NCI-H1694 treated with DMSO at 0.1 percent for 48 hours (cell line): ENCODE measurements at places on chromosomes 7 and 10.

DNA sequence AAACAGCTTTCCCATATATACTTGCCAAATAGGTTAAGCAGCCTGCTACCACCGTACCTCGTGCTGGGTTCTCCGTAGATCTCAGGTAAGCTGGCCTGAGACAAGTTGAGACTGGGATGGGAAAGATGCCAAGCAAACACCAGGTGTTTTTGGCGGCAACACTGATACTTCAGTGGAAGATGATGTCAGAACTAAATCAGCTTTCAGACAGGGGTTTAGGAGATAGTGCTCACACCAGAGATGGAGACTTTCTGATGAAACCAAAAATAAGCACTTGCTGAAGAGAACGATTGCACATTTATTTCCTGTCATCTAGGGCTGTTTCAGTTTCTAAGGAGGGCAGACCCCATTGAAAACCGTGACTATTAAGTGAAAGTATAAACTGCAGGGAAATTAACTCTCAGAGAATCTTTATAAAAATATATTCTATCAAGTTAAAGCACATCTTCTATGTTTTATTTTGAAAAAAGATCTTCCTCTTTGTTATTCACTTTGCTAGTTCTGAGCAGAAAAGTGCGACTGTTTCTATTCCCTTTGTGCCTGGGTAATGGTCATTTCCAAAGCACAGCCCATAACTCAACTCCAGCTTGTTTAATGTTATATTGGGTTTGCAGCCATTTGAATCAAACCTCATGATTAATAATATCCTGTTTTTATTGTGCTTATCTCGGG lies 149.9 kb downstream of the CPED1 start:
- no peak for DNase-seq

DNA sequence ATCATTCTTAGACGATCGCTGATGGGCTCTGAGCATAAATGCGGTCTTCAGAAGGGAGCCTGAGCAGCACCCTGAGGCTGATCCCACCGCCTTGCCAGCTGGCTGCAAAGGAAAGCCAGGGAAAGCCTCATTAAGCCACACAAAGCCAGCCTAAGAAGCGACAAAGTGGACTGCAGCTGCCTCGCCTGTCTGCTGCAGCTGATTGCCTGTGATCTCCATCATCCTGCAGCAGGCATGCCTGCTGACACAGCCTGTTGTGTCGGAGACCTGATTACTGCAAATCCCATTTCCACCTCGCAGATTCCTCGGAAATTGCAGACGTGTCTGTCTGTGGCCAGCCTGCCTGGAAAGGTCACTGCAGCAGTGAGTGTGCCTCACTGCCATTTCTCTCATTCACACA lies 1087.0 kb upstream of the AUTS2 start:
- DNase-seq = peak; percentile 13

DNA sequence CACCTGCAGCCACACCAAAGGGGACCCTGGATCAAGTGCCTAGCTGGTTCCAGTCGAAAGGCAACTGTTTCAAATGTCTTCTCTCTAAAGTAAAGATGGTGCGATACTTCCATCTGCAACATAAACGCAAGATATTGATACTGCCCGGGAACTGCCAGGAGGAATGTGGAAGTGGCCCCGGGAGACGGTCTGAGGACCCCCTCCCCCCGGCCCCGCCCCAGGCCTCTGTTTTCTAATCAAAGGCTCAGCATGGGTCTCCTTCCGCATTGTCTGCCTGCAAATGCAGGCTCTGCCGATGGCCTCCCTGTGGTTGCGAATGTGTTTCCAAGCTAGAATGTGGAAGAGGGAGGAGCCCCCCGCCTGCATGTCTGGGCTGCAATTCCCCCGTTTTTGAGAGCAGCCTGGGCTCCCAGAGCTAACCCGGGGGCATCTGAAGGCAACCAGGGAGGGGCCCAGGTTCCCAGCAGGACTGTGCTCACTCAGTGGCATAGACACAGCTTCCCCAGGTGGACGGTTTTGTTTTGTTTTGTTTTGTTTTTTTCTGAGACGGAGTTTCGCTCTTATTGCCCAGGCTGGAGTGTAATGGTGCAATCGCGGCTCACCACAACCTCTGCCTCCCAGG lies 223.9 kb upstream of the PPP2R2D start:
- no peak for DNase-seq

- no peak for DNase-seq
Measured at GRCh38 chr7:137388916-137389315, 45.4 kb upstream of the PTN start.

- no peak for DNase-seq
Measured at GRCh38 chr10:33719005-33719703, 384.7 kb upstream of the NRP1 start.

DNA sequence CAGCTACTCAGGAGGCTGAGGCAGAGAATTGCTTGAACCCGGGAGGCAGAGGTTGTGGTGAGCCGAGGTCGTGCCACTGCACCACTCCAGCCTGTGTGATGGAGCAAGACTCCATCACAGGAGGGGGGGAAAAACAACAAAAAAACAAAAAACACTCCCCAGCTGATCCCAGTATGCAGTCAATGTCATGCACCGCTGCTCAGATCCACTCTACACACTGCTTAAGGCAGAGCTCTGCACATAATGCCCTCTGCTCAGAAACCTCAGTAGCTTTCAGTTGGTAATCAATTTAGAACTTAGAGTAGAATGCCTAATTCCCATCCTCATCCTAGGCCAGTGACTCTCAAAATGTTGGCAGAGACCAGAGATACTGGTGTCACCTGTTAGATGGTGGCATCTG lies 43.9 kb downstream of the PDSS1 start:
- no peak for DNase-seq

- no peak for DNase-seq
Measured at GRCh38 chr7:48017674-48018073, 11.2 kb downstream of the SUN3 start.

- DNase-seq = no peak
Measured at GRCh38 chr10:65566906-65567305, 1358.9 kb upstream of the LRRTM3 start.

DNA sequence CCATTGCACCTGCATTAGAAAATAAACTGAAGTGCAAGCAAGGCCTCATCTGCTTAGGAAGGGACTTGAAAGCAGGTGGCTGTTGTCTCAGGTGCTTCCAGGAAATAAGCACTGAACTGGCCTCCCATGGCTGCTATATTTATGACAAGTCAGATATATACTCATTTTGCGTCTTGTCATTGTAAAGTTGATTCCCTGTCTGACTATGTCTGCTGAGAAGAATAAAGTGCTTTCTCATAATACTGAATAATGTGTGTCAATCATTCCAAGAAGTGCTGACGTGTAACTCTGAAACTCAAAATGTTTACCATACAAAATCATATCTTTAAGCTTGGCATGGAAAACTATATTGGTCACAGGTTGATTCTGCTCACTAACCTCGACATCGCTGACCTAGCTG lies 44.9 kb upstream of the SVOPL start:
- DNase-seq = no peak

DNA sequence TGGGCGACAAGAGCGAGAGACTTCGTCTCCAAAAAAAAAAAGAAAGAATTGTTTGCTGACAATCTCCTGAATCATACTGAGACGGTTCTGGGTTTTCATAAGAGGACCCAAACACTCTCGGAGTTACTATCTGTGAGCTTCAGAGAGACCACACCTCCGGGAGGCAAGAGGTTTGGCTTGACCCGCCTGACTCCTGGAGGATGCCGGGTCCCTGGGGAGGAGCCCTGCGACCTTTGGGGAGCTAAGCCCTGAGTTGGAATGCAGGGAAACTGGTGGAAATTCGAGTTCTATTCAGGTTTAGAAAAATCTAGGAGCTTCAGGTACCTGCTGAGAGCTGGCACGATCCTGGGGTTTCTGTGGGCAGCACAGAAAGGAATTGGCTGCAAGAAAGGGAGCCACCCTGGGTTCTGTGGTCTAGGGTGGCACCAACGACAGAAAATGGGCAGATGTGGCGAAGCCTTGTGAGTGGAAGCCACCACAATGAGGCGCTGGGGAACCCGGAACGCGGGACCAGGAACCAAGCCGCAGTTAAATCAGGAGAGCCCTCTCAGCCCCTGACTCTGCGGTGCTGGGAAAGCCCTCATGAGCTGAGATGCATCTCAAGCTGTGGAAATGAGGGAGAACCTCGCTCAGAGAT lies 21.9 kb upstream of the GATAD1 start:
- no peak for DNase-seq

- no peak for DNase-seq
Measured at GRCh38 chr7:34718867-34719266, 60.8 kb downstream of the NPSR1 start.

DNA sequence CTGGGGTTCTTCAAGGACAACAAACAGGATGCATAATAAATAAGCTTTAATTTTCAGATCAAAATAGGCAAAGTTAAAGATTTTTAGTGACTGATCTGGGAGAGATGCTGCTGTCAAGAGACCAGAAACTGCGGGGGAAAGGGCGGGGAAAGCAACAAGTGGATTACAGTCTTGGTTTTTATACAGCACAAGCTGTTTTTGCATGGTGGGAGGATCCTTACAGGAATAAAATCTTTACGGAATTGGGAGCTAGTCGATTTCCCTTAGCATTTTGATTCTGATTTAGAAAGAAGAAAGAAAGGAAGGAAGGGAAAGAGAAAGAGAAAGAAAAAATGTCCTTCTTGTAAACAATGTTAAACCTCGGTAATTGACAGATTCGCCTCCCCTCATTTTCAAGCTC lies 242.3 kb upstream of the SP8 start:
- DNase-seq = no peak

DNA sequence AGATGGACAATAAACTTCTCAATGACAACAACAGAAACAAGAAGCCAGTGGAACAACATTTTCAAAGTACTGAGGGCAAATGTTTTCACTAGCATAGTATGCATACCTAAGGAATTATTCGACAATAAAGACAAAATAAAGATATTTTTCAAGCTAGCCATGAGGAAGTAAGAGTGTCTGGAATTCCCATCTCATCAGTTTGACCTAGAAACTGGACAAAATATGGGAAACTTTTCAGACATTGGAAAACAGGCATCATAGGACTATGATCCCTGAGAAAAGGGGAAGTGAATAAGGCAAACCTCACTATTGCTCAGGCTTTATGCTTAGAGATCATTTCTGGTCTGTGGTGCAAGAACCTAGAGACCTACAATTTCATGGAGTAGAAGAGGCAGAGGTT lies 86.3 kb downstream of the OAT start:
- no peak for DNase-seq

- no peak for DNase-seq
Measured at GRCh38 chr10:4353964-4354363, 472.0 kb upstream of the AKR1E2 start.

DNA sequence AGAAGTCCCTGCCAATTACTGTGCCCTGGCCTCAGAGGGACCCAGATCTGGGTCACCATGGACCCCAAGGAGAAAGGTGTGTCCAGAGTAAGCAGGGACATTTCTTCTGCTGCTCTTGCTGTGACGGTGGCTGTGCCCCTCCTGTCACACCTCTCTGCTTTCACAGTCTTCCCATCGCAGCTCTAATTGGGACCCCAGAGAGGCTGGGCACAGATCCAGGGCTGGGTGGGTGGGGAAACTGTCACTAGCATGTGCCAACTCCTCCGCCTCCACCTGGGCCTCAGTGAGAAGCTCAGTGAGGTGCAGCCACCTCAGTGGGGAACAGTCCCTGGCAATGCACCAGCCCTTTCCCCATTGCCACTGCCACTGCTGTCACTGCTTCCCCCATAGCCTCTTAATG lies 37.3 kb upstream of the ADCYAP1R1 start:
- DNase-seq = peak; percentile 91

- no peak for DNase-seq
Measured at GRCh38 chr10:971150-971542, 17.1 kb upstream of the GTPBP4 start.

DNA sequence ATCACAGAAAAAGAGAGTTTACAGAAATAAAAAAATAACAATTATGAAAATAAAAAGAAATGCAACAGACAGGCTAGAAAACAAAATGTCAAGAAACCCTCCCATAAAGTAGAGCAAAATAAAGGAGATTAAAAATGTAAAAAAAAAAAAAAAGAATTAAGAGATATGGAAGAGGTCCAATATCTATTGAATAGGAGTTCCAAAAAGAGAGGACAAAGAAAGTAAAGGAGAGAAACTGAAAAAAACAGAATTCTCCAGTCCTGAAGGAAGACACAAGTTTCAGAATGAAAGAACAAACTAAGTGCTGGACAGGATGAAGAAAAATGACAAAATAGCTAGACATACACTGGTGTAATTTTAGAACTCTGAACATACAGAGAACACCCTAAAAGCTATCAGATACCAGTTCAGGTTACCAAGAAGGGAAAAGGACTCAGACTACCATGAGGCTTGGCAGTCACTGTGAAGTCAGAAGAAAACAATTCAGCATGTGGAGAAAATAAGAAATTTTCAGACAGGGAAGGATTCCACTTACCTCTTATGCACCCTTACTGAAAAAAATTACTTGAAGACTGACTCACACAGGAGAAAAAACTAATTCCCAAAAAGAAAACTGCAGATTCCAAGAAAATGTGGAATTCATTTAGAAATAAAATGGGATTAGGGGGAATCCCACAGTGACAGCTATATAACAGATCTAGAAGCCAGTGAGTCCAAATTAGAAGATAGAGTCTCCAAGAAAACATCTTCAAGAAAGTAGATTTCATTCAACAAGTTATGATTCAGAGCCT lies 40.4 kb upstream of the ABLIM1 start:
- DNase-seq = no peak

GRCh38 chr7:97770850-97771249 lies 39.0 kb downstream of the TAC1 start:
- DNase-seq = no peak

DNA sequence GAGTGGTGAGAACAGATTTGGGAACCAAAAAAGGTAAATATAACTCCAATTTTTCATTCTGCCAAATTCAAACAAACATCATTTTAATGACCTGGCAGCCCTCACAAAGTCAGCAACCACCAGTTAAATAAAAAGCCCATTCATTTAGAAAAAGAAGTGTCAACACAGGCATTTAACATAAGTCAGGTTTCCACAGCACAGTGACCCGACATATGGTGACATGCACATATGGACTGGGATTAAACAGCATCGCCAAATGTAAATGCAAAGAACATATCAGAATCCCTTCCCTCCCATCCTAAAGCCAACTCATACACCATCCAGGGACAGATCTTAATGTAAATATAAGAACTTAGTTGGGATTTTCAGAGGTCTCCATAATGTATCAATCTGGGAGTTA lies 293.2 kb downstream of the FGFR2 start:
- peak; percentile 85 for DNase-seq

DNA sequence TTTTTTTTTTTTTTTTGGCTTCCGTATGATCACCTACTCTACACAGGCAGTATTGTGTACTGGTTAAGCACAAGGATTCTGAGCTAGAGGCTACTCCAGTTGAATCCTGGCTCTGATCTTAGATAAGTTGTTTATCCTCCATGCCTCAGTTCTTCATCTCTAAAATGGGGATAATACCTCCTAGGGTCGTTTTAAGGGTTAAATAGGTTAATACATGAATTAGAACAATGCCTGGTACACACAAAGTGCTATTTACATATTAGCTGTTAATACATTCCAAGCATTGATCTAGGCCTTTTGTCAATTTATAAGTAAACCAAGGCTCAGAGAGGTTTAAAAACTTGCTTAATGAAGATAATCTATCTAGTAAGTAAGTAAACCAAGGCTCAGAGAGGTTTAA lies 59.0 kb downstream of the ST7 start:
- DNase-seq = no peak

GRCh38 chr10:116608686-116609594 lies 11.8 kb upstream of the PNLIPRP2 start:
- no peak for DNase-seq
